ENCODE measurements at places on chromosomes 7 and 10. TPM values are rescaled to one million over a fixed set of nuclear protein-coding genes. Genes with fewer than 3 reads are reported as not detected.

GRCh38 chr7:17677408-17677807 is 262.9 kb downstream of the SNX13 start:
- no peak for DNase-seq

- no peak for DNase-seq
These were observed 59.5 kb upstream of the PRPS1L1 start for GRCh38 chr7:18087026-18087686.

- DNase-seq, result no peak
These were observed 100.3 kb downstream of the DOCK4 start for GRCh38 chr7:112105584-112106530.

DNA sequence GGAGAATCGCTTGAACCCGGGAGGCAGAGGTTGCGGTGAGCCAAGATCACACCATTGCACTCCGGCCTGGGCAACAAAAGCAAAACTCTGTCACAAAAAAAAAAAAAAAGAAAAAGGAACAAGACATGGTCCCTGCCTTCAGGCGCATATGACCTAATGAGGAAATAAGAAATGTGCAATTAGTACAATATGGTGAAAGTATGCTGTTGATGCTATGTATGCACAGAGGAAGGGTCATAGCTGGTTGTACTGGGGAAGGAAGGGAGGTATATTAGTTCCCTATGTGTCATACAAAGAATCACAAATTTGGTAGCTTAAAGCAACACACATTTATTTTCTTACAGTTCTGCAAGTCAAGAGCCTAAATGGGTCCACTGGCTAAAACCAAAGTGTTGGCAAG is 97.8 kb upstream of the MPP7 start:
- no peak for DNase-seq

DNA sequence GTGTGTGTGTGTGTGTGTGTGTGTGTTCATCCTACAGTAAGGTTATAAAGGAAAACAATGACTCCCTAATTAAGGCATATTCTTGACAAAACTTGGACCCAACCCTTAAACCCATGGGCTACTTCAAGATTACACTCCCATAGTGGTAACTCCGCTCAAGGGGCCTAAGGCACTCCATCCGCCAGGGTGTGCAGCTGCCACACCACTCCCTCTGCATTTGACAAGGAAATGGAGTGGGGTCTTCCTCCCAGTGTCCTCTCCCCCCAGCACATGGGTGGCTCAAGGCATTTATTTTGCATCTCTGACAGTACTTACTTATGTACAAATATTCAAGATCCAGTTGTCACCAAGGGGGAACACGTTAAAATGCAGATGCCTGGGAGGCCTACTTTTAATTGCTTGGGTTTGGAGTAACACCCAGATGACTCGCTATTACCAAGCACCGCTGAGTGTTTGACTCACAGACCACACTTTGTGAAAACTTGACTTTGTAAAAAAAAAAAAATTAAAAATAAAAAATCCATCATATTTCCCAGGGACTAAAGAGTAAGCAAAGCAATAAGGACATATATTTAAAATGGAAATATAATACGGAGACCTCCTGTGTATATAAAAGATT is 53.0 kb upstream of the AGR3 start:
- DNase-seq, result no peak

- DNase-seq, result no peak
These were observed 200.2 kb upstream of the SEMA3E start for GRCh38 chr7:83849131-83849530.

DNA sequence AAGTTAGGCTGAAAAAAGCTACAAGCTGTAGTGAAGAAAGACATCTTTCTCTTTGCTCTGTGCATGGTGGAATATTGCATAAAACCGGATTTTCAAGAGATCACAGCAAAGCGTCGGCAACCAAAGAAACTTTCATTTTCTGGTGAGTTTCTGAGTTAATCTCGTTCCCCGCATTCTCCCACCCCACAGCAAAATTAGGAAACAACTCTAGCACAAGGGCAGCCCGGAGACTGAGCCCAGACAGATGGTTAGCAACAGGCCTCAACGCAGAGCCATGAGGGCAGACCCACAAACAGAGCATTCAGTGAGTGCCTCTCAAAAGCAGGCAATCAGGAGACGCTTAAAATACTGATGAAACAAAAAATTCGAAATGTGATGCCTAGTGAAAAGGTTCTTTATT is 396.1 kb upstream of the KLF6 start:
- no peak for DNase-seq

DNA sequence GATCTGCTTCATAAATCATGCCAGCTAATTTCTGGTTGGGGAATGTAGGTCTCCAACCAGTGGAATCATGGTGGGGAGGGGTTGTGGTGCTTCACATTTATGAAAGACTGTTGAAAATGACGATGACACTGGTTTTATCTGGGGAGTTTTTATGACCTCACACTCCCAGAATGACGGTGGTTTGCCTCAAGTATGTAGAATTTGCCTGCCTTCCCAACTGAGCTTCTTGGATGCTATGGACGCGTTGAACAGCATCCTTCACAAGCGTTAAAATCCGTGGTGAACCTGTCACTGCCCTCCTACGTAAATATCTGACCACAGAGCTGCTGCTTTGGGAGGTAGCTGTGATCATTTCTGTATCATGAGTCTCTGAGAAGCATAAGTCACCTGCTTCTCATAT is 3.3 kb downstream of the INSYN2A start:
- DNase-seq, result no peak

DNA sequence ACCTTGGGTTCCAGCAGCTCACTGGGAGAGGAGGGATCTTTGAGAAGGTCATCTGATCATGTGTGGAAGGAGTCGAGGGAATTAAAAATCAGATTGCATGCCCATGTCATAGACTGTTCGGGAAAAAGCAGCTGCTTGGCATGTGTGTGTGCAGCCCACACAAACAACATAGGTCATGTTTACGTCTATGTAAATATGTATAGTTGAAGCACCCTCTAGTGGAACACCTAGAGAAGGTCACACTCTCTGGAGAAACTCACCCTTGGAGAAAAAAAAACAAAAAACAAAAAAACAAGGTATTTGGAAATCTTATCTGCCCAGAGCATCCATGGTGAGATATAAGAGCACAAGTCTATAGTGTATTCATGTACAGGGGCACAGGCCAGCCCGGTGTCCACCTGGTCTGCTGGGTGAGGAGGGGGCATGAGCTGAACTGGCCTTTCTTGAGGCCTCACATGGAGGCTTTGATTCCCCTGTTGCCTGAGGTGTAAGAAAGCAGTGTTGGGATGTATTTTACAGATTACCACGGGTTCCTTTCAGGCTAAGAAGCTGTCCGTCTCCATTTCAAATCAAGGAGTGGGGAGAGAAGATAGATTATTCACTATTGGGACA is 98.0 kb downstream of the NPY start:
- no peak for DNase-seq

DNA sequence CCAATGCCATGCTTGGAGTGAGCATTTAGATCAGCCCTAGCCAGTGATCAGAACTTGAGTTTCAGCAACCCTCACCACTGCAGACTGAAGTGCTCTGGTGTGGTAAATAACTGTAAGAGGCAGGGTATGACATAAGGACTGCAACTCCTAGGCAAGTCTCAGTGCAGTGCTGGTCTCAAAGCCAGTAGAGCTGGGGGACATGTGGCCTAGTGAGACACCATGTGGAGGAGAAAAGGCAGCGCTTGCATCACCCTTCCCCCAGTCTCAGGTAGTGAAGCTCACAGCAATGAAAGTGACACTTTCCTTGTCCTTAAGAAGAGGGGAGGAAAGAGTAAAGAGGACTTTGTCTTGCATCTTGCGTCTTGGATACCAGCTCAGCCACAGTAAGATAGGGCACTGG is 386.8 kb upstream of the POT1 start:
- DNase-seq, result peak; percentile 27

GRCh38 chr7:158111906-158112570 is 475.6 kb downstream of the PTPRN2 start:
- no peak for DNase-seq

DNA sequence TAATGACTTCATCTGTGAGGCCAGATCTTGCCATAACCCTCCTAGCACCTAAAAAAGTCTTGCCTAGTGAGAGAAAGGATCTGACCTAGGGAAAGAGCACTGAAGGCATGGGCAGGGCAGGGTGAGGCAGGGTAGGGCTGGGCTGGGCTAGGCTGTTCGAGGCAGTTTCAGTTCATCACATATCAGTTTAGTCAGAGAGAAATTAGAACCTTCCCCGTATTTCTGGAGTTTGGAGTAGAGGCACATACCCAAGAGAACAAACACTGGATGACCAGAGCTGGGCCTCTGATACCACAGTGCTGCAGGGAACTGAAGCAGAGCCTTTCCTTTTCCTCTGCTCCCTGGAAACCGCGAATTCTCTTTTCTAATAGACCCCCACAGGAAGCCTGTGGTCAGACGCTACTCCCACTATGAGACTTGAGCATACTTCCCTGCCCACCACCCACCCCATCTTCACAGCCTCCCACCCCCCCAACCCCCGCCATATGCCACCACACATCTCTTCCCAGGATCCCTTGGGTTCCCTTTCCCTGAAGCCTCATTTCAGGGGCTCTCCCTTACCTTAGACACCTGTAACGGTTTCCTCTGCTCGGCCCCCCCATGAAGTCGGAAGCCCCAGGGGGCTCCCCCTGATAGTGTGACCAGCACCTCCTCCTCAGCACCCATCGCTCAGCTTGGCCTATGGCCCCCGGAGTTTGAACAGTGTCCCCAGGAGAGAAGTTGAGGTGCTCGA is 406 bp downstream of the SYNPO2L start:
- DNase-seq, result no peak

Gene KEL
- total RNA-seq, result 0.12 TPM

Gene HNRNPF
- 207 TPM for total RNA-seq

Gene H2BK1
- not detected for total RNA-seq
